NCI-H1048 (cell line): ENCODE measurements at places on chromosomes 16 and 17.

GRCh38 chr17:70560471-70560870 lies 391.1 kb downstream of the KCNJ2 start:
- no peak for DNase-seq

DNA sequence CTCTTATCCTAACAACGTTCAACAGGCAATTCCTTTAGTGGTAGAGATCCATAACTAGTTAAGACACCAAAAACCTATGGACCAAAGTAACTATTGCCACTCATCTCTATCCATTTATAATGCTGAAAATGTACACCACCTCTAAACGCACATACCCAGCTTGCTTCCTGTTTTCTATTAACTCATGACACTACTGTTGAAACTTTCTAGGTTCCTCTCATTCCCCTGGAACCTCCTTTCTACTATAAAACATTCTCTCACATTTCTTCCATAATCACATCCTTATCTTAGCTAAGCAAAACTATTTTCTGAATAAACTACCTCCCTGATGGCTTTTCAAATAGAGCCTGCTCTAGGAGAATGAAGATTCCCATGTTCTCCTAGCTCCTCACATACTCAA lies 42.9 kb upstream of the KSR1 start:
- no peak for DNase-seq

DNA sequence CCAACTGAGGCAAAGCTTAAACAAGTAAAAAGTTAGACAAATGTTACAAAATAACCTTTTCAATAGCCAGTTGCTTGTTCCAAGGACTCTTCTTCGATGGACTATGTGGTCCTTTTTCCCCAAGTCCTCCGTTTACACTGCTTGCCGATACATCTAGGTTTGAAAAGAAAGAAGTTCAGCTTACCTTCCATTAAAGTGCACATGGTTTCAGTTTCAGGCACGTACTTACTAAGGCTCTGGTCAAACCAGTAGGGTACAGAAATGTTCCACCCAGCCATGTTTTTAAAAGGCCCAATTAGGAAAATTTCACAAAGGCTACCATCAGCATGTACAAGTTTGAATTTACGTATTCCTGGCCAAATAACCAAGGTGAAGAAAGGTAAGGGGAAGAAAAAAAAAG lies 2.1 kb downstream of the SRSF2 start:
- no peak for DNase-seq

DNA sequence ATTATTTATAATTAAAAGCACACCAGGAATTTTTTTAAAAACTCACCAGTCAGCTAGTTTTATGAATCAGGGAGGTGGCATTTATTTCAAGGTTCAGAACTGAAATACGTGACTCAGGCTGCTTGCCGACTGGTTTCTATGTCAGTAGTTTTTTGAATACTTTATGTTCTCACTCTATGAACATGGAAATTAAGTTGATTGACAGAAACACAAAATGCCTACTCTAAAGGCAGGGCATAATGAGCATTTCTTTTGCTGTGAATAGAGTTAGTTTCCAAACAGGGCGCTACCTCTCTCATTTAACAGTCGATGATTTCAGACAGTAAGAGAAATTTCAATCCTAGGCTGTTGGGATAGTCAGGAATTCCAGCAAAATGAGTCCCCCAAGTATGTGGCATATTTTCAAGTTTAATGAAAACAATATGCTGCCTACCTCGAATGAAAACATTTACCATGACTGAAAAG lies 6.7 kb downstream of the HS3ST3B1 start:
- DNase-seq, result no peak

GRCh38 chr17:43946781-43947180 lies 4.5 kb upstream of the PPY start:
- no peak for DNase-seq

GRCh38 chr16:66006485-66006884 lies 360.0 kb upstream of the CDH5 start:
- DNase-seq, result no peak
